Activated CD8-positive, alpha-beta memory T cell treated with anti-CD3 and anti-CD28 coated beads for 1 hour (primary cell): ENCODE measurements at places on chromosomes 4 and X.

DNA sequence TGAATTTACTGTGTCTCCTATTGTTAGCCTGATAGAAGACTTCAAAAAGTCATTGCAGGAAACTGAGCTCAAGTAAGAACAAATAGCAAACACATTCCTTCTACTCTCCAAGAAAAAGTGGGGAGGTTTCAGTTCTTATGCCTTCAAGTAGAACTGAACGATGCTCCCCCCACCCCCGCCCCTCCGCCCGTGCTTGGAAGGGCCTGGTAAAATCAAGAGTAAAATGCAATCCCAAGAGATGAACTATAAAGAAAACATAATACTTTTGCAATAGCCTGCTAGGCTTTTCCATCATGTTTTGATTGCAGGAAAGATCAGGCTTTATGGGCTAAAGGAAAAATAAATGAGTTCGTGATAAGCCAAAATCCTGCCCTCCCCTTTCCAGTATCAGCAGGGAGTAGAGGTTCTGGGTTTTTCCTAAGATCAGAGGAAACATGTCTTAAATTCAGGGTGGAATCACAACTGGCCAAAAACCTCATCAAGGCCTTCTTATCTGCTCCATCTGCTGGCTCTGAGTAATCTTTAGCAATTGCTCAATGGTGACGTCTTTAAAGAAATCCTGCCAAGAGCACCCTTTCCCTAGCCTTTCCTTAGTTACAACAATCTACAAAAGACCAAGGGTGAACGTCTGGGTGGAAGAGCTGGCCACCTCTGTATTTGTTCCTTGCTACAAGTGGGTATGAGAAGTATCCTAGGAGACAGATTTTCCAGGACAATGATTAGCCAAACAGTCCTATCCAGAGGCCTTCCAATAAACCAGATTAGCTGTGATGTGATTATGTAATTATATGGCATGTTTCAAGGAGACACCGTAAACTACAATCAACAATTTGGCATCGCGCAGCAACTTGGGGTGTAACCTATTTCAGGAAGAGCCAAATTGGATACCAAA, 66.3 kb upstream of the FAM9C start:
- DNase-seq: no peak

DNA sequence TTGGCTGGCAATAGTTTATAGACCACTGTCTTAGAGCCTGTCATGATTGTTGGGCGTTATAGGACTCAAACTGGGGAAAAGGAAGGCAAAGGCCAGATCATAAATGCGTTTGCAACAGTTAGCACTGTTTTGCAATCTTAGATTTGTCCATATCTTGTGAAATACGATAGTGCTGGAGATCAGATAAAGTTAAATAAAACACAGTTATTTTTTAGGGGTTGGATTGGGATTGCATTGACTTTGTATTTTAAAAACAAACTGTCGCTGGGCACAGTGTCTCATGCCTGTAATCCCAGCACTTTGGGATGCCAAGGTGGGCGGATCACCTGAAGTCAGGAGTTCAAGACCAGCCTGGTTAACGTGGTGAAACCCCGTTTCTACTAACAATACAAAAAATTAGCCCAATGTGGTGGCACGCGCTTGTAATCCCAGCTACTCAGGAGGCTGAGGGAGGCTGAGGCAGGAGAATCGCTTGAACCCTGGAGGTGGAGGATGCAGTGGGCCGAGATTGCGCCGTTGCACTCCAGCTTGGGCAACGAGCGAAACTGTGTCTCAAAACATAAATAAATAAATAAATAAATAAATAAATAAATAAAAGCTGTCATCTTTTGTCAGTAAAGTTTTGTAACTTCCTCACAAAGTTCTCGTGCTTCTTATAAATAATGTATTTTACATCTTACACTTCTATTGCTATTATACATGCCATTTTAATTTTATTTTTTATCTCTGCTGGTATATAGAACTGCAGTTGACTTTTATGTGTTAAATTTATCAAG, 117.2 kb downstream of the KDM6A start:
- DNase-seq: no peak

- DNase-seq: no peak
These were observed 275.6 kb downstream of the DTHD1 start for GRCh38 chr4:36556984-36557383.

DNA sequence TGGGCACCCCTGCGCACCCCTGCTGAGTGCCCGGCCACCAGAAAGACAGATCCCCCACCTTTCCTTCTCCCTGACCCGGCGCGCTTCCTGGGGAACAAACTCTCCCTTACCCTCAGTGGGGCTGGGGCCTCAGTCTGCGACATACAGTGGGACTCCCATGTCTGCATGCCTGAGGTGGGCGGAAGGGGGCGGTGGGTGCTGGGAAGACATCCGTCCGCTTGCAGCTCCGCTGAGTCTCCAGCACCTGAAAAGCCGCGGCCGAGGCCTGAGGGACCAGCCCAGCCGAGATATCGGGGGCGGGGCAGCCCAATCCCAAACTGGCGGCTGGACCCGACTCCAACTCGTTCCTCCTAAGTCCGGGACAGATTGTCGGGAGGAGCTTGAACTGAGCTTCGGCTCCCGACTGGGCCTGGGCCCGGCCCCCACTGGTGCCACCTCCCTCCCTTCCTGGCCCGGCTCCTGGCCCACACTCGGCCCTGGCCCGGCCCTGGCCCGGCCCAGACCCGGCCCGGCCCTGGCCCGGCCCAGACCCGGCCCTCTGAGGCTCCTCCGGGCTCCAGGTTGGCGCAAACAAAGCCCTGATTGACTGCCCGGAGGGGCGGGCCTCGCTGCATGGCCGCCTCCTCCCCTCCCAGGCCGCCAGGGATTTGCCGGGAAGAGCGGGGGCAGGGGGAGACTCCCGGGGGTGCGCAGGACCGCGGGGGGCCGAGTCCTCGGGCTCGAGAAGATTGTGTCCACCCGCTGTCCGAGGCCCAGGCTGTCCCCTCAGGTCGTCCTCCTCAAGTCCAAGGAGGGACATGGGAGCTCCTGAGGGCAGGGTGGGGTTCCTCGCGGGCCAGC, 877 bp upstream of the SLC16A2 start:
- no peak for DNase-seq

DNA sequence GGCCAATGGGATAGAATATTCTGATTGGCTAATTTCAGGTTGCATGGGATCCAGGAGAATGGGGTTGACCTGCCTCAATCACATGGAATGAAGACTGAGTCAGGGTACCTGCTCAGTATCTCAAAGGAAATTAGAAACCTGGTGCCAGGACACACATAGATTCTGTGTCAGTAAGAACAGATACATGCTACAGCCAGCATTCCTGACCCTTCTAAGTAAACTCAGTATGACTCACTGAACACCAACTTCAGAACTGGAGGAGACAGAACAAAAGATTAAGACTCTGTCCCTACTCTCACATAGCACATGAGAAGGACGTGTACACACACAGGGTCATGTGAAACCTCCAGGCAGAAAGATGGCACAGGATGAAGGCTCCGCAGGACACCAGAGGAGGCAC, 54.5 kb downstream of the FAM184B start:
- no peak for DNase-seq

- no peak for DNase-seq
These were observed 106.2 kb downstream of the FAM9B start for GRCh38 chrX:8927701-8928100.

DNA sequence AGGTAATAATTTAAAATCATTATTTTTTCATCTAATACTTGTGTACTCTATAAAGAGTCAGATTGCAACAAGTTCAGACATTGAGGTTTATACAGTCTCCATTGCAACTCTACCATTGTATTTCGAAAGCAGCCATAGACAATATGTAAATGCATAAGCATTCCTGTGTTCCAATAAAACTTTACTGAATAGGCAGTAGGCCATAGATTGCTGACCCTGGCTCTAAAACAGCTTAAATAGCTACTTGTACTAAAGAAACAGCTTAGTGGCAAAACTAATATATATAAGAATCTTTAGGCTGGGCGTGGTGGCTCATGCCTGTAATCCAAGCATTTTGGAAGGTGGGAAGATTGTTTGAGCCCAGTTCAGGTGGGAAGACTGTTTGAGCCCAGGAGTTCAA, 115.3 kb downstream of the PRSS12 start:
- no peak for DNase-seq

DNA sequence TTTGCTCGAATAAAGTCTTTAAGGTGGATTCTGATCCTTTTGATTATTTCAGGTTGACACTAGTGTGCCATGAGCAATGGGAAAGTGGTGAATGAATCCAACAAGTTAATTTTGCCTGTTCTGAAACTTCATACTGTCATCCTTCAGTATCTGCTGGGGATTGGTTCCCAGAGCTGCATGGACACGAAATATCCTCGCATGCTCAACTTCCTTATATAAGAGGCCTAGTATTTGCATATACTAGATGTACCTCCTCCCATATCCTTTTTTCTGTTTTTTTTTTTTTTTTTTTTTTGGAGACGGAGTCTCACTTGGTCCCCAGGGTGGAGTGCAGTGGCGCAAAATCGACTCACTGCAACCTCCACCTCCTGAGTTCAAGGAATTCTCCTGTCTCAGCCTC, 23.0 kb upstream of the PDS5A start:
- no peak for DNase-seq

DNA sequence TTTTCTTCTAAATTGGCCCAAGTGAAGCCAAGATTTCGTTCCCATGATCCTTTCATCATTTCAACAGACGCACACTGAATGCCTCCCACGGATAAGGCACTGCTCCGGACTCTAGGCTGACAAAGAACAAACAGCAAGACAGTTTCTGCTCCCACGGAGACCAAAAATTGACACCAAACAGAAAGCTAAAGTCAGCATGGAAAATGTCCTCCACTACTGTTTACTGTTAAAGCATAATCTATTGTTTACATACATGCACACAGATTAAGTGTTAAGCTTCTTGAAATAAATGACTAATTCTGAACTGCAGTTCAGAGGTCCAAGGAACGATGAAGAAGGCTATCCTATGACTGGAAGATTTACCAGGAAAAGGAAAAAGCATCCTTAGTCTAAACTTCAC, 199.6 kb downstream of the AASDH start:
- no peak for DNase-seq

GRCh38 chrX:48511560-48511959, 2.8 kb downstream of the PORCN start:
- no peak for DNase-seq

- DNase-seq: no peak
These were observed 489.4 kb downstream of the TECRL start for GRCh38 chr4:63919636-63920365.

DNA sequence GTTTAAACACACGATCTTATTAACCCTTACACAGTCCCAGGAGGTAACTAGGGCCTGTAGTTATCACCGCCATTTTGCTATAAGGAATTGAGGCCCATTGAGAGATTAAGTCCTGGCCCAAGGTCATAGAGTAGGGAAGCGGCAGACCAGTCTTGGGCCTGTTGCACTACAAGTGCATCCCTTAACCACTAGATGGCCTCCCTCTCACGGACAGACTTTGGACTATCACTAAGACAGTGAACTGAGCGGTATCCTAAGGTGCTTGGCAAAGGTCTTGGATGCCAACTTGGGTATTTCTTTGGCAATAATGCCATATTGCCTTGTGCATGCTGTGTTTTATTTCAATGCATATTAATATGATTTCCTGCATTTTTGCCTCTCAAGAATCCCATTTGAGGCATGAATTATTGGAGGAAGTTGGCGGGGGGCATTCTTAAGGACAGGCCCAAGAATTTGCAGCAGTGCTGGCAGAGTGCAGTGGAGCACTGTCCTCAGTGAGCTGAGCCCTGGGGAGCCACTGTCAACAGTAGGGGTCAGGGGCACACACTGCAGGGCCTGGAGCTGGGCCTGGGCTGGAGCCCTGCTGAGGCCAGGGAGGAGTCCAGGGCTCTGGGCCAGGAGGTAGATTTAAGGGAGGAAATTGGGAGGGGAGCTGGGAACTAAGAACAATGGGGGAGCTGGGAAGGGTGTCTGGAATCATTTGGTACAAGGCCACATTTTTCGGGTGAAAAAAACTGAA, 147.4 kb downstream of the SMIM20 start:
- DNase-seq: no peak

GRCh38 chr4:7034262-7035081, 8.7 kb upstream of the TADA2B start:
- DNase-seq: no peak

DNA sequence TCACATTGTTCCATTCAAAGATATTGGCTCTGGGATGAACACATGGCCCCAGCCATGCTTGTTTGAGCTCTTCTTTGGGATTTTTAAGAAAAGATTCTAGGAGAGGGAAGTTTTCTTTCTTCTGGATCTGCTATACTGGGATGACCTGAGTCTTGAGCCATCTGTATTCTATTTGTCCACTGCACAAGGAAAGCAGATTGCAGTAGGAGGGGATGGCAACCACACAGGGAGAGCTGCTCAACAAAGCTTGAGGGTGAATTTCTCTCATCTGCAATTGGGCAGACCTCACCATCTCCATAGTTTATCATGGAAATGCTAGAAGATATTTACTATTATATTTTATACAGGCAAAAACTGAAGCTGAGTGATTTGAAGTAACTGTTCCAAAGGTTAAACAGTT, 34.3 kb downstream of the ADH7 start:
- DNase-seq: no peak

- DNase-seq: no peak
These were observed 93.8 kb upstream of the SCML1 start for GRCh38 chrX:17643528-17643927.

DNA sequence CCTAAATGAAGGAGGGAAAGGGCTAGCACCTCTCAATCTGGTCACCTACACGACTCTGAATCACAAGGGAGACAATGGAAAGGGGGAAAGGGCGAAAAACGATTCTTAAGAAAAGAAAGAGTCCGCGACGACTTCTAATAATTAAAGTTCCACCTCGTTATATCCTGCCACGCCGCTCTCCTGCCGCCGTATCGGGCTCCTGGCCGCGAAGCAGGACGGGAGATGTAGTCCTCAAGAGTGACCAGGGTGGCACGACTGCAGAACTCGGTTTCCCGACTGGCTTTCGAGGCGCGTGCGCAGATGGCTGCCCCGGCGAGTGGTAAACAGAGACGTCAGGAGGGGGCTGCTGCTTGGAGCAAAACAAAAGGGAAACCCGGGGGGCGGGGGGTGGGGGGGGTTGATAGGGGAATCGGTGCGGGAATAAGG, at the start of gene FOXO4:
FOXO4 (plus strand) TSS at position 297 of the 426 bp plus-strand sequence. CDS start 678 bp downstream, outside the sequence.
- peak; percentile 79 for DNase-seq

GRCh38 chr4:37757121-37757520, 69.4 kb upstream of the PGM2 start:
- DNase-seq: no peak

DNA sequence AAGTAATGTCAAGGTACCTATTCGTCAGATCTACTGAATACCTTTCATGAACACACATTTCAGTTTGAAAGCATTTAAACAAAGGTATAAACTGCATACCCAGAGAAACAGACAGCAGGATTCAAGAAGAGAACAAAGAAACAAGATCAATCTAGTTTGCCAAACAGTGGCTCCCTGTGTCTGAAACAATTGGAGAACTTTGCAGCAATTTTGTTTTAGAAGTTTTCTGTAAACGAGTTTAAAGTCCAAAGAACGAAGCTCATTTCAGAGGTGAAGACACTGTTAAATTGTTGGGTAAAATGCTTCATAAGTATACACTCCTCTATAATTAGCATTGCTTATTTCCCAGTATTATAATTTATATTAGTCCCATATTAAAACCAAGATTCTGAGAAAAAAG, 21.4 kb upstream of the NSUN7 start:
- DNase-seq: no peak

GRCh38 chr4:117821834-117822233, 212.5 kb upstream of the NDST3 start:
- no peak for DNase-seq
